ENCODE measurements at places on chromosomes 7 and 10.

- DNase-seq = peak; percentile 66
Observed at GRCh38 chr7:2864999-2865670, 21.0 kb upstream of the GNA12 start.

GRCh38 chr7:39433550-39433949 is 132.7 kb upstream of the YAE1 start:
- no peak for DNase-seq

- peak; percentile 81 for DNase-seq
Observed at GRCh38 chr10:72334825-72335393, 19.8 kb downstream of the DNAJB12 start.

GRCh38 chr7:73436031-73436929 is 2.7 kb downstream of the FZD9 start:
- no peak for DNase-seq

GRCh38 chr7:121545418-121545817 is 149.3 kb upstream of the FAM3C start:
- no peak for DNase-seq

- no peak for DNase-seq
Observed at GRCh38 chr10:50540826-50541122, 83.0 kb downstream of the SGMS1 start.

GRCh38 chr10:22854935-22855421 is 72.9 kb upstream of the ARMC3 start:
- no peak for DNase-seq

DNA sequence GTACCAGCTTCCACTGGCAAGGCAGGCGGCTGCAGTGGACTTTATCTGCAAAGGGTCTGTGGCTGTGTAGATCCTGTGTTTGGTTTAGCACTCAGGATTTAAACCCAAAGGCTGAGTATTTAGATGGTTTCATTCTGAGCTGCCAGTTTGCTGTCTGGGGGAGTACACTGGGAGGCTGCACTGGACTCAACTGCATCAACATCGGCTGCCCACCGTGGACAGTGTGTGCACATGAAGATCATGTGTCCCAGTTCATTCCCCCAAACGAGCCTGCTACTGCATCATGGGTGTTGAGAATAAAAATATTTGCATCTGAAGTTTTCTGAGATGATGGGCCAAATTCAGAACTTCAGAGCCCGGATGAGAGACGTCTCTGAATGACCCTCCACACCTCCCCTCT is 328.6 kb upstream of the SHH start:
- DNase-seq = no peak

Data from CD4-positive, alpha-beta T cell treated with Interleukin-6 at 100 ng/mL for 8 hours (primary cell).